Stimulated activated CD4-positive, alpha-beta T cell treated with anti-CD3 and anti-CD28 coated beads, Interleukin-1b, Interleukin-23, amount 100 ng/mL, for 4 hours (primary cell): ENCODE measurements at places on chromosomes 1 and 21.

DNA sequence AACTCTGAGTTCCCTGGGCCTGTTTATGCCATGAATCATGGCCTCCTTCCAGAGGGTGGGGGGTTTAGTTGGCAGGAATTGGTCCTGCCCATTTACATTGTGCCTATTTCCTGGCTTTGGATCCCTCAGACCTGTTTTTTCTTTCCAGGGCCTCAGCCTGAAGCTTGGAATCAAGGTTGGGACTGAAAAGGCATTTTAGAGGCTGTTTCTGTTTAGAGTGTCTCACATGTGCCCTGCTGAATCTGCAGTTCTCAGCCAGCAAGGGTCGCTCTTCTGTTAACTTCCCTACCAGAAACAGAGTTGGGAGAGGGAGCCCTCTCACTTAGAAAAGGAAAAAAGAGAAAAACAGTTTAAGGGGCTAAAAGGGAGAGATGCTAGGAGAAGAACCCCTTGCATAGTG lies 191.1 kb downstream of the PTPRC start:
- no peak for DNase-seq

DNA sequence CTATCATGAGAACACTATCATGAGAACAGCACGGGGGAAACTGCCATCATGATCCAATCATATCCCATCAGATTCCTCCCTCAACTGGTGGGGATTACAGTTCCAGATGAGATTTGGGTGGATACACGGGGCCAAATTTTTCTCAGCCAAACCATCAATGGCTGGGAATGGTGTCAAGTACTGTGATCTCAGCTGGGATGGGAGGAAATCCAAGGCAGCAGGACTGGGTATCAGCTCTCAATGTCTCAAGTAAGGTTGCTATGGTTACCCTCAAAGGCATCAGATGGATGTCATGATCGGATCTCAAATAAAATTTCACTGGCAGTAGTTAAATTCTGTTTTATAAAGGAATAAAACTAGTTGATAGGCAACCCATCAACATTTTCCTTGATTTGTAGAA lies 399.0 kb downstream of the KCNT2 start:
- no peak for DNase-seq

GRCh38 chr1:235291599-235292091 lies 36.3 kb downstream of the ARID4B start:
- DNase-seq, result no peak

GRCh38 chr1:958823-959730 lies at the start of gene NOC2L:
Gene NOC2L, minus strand, starts transcription at chr1:959256. Its CDS starts 16 bp downstream, at chr1:959240.
- peak; percentile 99 for DNase-seq

GRCh38 chr1:177737456-177737855 lies 232.4 kb downstream of the SEC16B start:
- no peak for DNase-seq
